ENCODE measurements at places on chromosomes 4 and X. TPM values are rescaled to one million over a fixed set of nuclear protein-coding genes. Genes with fewer than 3 reads are reported as not detected.

DNA sequence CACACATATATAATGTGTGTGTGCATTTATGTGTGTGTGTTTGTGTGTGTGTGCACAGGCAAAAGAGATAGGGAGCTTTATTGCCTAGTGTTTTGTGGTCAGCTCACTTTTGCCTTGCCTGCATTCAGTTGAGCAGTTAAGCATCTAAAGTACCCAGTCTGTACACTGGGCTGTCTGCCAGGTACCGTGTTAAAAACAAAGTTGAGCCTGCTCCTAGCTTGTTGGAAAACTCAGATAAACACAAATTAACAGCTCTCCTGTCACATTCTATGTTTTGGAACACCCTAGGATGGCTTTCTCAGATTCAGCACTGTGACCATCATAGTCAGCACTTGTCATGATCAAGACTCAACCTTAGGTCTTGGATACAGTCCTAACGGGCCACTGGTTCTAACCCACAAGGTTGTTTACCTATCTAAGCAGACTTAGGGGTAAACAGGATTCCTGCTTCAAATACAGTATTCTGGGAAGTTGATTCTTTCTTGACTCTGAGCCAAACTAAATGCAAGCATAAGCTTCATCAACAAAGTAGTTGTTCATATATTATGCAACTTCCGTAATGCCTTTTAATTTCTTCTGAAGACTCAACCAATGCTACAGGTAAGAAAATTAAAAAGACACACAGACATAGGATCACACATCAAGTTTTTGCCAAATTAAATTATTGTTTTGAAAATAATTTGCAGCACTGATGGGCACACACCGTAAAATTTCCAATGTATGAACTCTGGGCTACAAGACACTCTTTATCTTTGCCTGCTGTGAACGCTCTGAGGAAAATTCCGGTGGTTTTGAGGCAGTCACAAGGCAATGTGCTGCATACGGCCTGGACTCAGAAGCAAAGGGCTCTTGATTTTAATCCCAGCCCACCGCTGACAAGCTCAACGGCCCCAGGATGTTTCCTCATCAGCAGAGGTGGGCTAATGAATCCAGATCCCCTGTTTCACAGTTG, 11.3 kb upstream of the CD99 start:
- DNase-seq = no peak

- DNase-seq = no peak
These were observed 903.3 kb downstream of the STIM2 start for GRCh38 chr4:27763830-27764525.

- no peak for DNase-seq
These were observed 48.6 kb upstream of the AP1S2 start for GRCh38 chrX:15903186-15903681.

ODAPH gene
- not detected for total RNA-seq

CCSER1 gene
- 1.1 TPM for total RNA-seq

DNA sequence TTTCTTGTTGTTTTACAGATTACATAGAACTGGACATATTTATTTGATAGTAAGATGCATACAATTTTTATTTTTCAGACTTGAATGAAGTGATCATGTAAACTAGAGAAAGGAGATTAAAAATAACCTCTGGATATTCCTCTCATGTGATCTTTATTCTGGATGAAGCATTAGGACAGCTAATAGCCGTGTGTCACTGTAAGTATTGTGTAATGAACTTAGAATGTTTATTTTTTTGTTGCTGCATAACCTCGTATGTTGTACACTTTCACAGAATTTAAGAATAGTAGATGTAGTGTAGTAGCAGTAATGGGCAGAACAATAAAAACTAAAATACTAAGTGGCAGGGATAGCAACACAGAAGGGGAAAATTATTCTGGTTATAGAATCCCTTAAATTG, 2094.5 kb upstream of the TENM3 start:
- DNase-seq = no peak

DNA sequence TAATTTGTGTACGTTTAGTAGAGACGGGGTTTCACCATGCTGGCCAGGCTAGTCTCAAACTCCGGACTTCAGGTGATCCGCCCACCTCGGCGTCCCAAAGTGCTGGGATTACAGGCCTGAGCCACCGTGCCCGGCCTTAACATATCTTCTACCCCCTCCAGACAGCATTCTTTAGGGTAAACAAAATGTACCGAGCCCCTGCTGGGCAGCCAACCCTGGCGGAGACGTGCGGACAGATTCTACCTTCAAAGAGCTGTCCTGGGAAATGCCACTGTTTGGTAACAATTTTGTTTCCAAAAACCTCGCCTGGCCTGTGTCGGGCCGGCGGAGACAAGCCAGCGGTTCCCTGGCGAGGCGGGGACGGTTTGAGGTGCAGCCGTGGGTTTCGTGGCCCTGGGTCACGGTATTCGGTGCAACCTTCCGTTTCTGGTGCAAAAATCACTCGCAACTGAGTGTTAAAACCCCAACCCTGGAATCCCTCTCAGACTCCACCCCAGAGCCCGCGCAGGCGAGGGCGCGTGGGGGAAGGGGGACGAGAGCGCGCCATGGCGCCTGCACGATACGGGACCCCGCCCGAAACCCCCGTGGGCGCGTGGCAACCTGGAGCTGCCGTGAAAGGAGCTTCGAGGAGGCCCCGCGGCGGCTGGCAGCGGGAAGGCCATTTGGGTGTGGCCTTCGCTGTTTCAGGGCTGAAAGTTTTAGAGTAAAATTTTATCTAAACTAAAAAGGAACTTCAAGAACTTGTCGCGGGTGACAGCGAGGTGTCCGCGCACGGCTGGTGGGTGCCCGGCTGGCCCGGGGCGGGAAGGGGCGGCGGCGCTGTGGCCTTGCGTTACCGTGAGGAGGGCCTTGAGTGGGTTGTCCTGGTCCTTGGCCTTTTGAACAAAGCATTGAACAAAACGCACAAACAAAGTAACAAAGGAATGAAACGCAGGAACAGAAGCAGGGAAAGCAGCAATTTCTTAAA, 17.0 kb downstream of the MRFAP1 start:
- DNase-seq = peak; percentile 56

DNA sequence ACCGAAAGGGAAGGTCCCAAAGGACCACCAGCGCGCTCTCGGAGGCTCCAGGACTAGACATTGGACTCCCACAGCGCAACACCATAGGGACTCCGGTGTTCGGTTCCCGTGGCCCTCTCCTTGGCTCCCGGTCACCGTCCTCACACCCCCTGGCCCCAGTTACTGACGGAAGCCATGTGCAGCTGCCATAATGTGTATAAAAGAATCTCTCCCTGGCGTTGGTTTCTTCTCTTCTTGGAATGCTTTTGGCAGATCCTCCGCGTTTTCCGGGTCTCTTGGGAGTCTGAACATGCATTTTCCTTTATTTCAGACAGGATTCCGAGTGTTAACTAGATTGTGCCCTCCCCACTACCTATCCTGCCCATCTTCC, 69.8 kb downstream of the FBXO8 start:
- peak; percentile 31 for DNase-seq

GRCh38 chrX:132488180-132488705, 595 bp downstream of the MBNL3 start:
- DNase-seq = no peak

TMEM154 gene
- total RNA-seq = 0.31 TPM

- DNase-seq = no peak
These were observed 105.4 kb upstream of the ANK2 start for GRCh38 chr4:112944006-112944405.

GRCh38 chr4:25157081-25157480, 3.2 kb downstream of the SEPSECS start:
- no peak for DNase-seq

GRCh38 chr4:100421361-100421978, 96.4 kb downstream of the EMCN start:
- DNase-seq = peak; percentile 3

DNA sequence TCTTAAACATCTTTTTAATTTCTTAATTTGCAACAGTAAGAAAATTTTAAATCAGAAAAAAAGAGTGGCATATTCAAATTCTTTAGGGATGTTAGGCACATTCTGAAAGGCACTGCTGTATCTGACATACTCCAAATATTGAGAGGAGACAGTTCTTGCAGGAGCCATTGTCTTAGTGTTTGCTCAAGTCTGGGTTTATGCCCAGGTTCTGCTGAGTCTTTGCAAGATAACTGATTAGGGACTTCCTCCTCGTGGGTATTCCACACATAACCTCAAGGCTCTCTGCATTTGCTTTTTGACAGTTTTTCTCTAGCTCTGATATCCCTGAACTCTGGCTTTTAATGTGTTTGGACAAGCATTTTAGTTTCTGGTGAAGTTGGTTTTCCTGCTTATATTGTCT, 52.6 kb downstream of the RPS3A start:
- no peak for DNase-seq

DNA sequence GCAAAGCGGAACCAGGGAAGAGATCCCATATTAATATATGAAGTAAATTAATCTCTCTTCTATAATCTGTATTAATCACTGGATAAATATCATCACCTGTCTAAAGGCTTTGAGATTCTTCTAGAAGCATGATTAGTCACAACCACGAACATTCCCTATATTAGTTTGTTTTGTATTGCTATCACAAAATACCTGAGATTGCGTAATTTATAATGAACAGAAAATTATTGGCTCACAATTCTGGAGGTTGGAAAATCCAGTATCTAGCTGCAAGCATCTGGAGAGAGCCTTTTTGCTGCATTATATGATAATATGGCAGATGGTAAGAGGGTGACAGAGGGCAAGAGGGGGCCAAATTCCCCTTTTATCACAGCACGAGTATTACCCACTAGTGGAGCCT, 532.6 kb upstream of the EPHA5 start:
- DNase-seq = no peak

DNA sequence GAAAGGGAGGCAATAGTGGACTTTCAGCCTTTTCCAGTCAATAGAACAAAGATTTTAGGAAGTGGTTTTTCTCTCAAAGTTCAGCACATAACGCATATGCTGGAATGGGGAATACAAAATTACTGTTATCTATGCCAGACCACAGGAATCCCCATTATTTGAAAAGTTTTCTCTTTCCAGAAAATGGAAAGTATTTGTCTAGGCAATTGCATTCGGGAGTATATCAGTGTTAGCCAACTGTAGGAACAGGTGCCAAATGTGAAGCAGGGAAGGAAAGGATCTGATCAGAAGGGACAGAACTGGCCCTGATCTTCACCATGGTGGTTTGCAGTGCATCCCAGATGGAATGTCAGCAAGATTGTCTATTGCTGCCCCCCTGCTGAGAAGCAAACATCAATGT, 213.6 kb downstream of the CPE start:
- no peak for DNase-seq

DNA sequence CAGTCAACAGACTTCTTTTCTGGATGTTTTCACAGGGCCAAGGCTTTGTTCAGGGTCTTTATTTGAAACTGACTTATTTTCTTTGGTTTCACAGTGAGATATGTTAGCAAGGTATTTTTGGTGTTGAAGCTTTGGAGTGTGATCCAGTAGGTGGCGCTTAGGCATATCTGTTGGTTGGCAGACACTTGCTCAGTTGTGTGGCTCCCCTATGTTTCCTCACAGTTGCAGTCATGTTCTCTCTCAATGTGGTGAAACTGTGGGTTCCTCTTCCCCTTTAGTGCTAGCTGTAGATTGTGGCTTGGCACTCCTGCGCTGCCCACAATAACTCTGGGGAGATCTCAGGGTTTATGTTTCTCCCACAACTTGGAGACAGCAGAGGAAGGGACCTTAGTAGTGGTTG, 460.8 kb downstream of the SLITRK2 start:
- DNase-seq = no peak

- peak; percentile 26 for DNase-seq
These were observed 118.0 kb downstream of the SHISA3 start for GRCh38 chr4:42515156-42515884.

GRCh38 chrX:30039768-30040167, 175.6 kb upstream of the MAGEB2 start:
- no peak for DNase-seq

FGF13 gene
- total RNA-seq = 81.2 TPM

DNA sequence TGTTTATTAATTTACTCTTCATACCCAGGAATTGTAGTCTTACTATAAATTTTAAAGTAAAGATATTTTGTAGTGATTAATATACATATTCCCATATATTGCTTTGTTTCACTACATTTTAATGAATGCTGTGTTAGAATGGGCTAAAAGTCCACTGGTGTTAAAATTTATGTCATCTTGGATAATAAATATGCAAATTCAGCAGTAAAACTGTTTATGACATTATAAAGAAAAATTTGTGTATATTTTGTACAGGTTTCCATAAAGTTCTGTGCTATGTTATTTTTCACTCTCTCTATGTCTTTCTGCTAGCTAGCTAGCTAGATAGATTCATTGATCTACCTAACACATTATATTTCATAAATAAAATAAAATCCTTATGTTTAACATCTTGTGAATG, 1071.2 kb downstream of the FAT4 start:
- no peak for DNase-seq

Data from H7 (cell line).